Karpas-422 (cell line): ENCODE measurements at places on chromosomes 4 and X.

DNA sequence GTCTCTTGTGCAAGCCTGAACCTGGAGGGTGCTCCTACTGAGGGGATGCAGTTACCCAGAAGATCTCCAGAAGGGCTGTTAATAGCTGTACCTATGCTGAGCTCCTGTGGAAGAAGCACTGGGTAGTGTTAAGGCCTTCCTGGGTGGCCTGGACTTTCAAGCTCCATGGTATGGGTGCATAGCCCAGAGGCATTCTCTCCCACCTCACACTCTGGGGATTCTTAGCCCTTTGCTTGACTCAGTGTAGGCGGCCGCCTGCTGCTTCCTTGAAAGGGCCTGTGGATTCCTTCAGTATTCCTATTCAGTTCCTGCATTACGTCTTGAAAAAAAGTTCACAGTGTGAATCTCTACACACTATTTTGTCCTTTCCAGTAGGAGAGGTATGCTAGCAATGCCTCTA is 235.7 kb upstream of the MAGEB16 start:
- DNase-seq: no peak

- DNase-seq: no peak
Observed at GRCh38 chrX:10103023-10103422, 53.8 kb upstream of the CLCN4 start.

GRCh38 chr4:32624943-32625603 is 1904.9 kb downstream of the PCDH7 start:
- no peak for DNase-seq

GRCh38 chr4:35151816-35152572 is 1092.3 kb downstream of the ARAP2 start:
- no peak for DNase-seq

- no peak for DNase-seq
Observed at GRCh38 chr4:83248486-83248885, 36.1 kb downstream of the COQ2 start.

DNA sequence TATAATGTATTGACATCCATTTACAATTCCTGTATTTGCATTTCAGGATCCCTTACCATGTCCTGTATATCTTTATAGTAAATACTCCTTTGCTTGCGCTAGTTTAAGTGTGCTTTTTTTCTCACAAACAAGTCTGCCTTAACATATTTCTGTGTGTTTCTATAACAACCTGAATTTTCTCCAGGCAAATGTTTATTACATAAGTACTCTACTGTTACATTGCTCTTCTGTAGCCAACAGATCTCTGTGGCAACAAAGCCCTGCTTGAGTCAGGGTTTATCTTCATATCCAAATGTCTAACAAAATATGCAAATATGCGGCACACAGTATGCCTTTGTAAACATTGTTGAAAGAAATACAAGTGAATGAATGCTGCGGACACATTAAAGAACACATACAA is 625.5 kb downstream of the TLL1 start:
- DNase-seq: no peak

- DNase-seq: no peak
Observed at GRCh38 chrX:108224218-108224617, 132.6 kb downstream of the ATG4A start.

DNA sequence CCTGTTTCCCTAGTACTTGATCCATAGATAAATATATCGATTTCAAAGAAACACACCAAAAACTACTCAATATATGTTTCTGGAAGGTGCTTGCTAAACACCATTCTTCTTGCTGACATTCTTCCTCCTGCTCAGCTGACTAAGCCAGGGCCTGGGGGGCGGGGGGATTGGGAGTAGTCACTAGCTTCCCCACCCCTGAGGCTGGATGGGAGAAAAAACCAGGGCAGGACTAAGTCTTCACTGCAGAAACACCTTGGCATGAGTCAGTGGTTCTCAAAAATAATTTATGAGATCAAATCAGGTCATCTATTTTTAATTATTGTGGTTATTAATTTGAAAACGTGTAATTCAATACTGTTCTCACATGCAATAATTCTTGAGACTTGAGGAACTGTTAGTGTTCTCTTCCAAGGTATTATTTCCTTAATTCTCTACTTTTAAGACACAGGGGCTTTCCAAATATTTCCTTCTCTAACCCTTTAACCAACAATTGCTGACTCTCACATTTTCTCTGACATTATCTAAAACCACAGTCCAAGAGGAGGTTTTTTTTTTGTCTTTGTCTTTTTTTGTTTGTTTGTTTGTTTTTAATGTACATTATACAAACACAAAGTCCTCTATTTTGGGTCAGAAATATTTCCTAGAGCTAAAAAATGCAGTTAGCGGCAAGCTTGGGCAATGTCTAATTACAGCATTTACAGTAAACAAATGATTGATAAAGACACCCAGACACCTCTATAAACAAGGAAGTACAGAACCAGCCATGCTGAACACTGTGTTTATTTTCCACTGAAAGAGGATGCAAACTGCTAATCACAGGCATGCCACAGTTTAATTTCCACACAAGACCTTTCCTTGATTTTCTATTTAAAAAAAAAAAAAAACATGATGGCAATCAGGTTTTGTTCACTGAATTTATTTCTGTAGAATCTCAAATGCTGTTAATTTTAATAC is 120.3 kb upstream of the USP9X start:
- DNase-seq: no peak

DNA sequence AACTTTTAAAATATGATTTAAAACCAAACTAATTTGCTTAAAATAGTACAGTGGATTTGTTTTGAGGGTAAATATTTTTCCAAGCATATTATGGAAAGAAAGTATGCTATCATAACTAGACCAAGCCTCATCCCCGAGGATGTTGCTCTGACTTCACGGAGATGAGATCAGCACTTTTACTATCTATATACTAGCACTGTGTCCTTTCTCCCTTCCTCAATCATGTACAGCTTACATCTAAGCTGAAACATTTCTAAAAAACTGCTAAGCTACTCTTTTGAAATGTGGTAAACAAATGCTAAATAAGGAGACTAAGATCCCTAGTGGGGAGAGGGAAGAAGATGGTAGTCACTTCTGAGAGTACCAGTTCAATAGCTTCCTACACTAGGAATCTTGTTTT is 23.8 kb downstream of the AMMECR1 start:
- no peak for DNase-seq
